Left ventricle myocardium inferior (tissue), 1 donor: ENCODE measurements at places on chromosomes 11 and 22.

- DNase-seq: no peak
These were observed 44.7 kb upstream of the TMEM45B start for GRCh38 chr11:129770993-129771392.

- DNase-seq: no peak
These were observed 84.0 kb upstream of the SHANK2 start for GRCh38 chr11:71336176-71336995.

DNA sequence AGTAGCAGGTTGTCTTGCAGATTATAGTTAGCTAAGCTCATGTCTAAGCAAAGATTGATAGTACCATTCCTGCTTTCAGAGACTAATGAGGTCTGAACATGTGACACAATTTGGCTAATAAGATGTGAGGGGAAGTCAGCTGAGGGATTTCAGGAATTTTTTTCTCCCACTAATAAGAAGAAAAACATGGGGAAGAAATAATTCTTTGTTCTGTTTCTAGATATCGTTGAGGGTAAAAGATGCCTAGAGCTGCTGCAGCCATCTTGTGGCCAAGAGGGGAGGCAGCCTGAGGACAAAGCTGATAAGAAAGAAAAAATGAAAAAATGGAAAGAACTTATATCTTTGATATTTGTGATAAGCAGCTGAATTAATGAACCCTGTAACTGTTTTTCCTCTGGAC, 1334.4 kb downstream of the LRRC4C start:
- DNase-seq: no peak

GRCh38 chr11:11157185-11157584, 195.9 kb downstream of the CSNK2A3 start:
- no peak for DNase-seq

- DNase-seq: no peak
These were observed 38.7 kb downstream of the IGSF9B start for GRCh38 chr11:133917921-133918607.

- DNase-seq: no peak
These were observed 28.2 kb downstream of the LRRC32 start for GRCh38 chr11:76642341-76642740.

DNA sequence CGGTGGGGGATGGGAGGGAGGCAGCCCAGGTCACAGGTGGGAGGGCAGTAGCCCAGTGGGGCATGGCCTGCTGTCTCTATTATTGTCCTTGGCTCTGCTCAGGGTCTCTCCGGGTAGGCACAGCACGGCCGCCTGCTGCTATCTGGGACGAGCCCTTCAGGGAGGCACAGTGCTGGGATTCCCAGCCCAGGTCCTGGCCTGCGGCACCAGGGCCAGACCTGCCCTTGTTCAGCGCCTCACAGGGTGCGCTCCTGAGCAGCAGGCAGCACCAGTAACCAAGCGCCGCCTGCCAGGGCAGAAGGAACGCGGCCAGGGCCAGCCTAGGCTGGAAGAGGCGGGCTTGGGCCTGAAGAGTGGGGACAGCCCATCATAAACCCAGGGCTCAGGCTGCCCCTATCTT, 151.0 kb downstream of the MPPED1 start:
- no peak for DNase-seq

DNA sequence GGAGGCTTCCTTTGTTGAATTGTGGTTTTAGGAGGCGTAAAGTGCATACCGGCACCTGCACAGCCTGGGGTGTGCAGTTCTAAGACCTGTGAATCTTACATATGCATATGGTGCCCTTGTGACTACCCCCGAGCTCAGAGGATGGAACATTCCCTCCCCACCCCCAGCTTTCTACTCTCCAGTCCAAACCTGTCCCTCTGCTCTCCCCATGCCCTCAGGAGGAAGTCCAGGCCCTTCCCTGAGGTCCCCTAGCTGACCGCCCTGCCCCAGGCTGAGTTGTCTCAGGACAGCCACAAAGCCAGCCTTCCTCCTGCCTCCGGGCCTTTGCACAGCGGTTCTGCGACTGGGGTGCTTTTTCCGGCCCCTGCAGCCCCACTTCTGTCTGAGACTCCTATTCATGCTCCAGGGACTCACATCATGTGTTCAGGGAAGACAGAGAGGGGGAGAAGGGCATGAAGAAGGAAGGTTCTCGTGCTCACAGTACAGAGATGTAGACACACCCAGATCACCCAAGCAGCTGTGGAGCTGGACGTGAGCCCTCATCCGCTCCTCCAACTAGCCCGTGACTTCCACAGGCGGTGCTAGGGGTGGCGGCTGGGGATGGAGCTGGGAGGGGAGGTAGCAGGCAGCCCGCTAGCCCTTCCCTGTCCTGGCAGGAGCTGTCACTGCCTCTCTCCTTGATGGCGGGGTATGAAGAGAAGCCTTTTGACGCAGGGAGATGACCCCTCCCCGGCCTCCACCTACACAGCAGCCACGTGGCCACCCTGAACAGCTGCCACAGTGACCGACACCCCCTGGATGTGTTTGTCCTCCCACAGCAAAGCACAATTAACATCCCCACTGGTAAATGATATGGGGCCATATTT, 50.8 kb downstream of the FLRT1 start:
- peak; percentile 64 for DNase-seq

DNA sequence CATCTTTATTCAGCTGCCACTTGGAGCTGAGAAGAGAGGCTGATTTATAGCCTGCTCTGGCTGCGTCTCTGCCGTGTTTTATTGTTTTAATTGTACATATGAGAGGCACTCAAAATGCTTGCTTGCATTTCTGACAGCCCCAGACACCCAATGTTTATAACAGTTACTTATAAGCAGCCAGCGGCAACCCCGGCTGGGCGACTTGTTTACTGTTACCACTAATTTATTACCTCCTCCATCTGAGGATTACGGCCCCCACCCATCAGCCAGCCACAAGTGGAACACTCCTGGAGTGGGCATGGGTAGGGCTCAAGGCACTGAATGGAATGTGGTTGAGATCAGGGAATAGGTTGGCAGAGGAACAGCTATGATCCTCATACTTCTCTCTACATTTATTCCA, 61.2 kb downstream of the CLPB start:
- no peak for DNase-seq

DNA sequence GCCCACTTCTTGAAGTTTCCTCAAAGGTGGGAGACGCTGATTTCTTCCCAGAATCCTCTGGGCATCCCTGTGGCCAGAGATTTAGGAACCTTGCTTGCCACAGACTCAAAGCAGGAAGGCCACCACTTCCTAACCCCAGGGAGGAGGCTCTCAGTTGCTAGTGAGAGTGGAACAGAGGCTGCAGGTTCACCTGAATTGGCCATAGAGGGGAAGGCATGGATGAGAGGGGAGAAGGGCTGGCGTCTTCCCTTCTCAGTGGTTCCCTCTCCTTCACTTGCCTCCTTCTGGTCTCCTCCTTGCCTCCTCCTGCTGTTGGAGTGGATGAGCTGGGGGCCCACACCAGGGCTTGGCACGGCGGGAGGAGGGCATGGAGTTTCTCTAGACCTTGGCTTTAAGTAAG, 185.7 kb downstream of the ADAMTS15 start:
- DNase-seq: no peak

DNA sequence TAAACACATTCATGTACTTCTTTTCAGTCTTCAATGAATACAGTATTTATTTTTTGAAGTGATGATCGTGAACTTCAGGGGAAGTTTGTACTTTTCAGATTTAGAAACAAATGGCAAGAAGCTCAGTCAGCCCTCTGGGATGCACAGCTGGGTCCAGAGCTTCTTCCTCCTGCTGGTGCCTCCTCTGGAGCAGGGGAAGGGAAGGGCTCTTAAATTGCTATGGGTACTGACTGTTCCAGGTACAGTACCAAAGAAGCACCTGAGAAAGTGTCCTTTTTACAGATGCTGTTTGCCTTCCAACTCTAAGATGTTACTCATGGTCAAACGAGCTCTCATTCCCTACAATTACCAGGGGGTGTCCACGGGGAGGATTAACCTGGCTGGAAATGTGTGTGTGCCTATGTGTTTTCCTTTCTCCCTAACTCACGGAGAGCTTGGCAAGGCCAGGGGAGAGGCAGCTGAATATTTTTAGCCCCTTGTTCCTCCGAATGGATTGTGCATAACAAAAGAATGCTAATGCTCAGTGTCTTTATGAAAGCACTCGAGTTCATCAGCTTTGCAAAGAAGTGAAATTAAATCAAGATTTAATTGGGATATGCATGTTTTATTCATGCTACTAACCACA, 313.7 kb upstream of the CADM1 start:
- no peak for DNase-seq

- no peak for DNase-seq
These were observed 559.7 kb downstream of the JRKL start for GRCh38 chr11:96949464-96949863.

DNA sequence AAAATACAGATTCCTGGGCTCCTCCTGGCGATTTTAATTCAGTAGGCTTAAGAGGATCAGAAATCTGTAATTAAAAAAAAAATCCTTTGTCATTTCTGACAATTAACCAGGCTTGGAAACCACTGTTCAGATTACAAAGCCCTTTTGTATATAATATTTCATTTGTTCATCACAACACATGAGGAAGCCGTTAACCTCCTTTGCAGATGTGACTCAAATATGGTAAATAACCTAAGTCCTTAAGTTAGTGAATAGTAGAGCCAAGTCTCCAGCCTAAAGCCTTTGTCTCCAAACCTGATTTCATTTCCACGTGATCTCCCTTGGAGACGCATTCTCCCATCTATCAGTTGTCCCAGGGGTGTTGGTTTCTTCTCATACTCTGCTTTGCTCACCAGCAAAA, 67.6 kb downstream of the UBASH3B start:
- DNase-seq: no peak

GRCh38 chr22:34797826-34798225, 268.1 kb upstream of the ISX start:
- no peak for DNase-seq

DNA sequence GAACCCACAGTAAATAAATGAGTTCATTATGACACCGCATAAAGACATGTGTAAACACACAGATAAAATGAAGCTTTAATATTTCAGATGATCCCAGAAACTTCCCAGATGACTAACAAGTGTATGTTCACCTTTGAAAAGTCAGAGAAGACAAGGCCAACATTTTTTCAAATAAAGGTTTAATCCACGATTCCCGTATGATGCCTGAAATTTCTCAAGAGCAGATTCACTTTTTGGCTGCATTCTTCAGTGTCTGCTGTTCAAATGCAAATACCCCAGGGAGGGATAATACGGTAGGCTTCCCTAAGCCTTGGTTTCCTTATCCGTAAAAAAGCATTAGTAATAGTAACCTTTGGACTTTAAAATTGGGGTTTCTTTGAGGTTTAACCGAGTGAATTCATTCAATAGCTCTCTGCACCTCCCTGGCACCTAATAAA, 62.5 kb downstream of the SYTL2 start:
- no peak for DNase-seq

GRCh38 chr11:22331771-22332170, 6.4 kb upstream of the SLC17A6 start:
- DNase-seq: no peak

GRCh38 chr11:2771758-2772466, 72.1 kb upstream of the KCNQ1OT1 start:
- peak; percentile 12 for DNase-seq

DNA sequence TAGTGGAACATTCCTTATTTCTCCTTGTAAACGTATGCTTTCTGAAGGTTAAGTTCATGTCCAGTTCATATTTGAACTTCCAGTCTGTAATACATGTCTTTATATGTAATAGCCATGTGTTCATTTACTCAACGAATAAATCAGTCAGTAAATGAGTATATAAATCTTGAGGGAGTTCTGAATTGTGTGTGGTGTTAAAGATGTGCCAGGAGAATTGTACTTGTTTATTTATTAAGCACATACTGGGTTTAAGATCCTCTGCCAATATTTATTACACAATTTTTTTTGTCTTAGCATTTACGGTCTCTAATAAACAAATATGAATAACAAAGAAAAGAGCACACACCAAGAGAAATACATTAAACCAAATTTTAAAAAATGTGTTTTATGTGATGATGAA, 26.5 kb upstream of the CLMP start:
- DNase-seq: no peak

GRCh38 chr11:110376711-110377324, 52.9 kb upstream of the FDX1 start:
- peak; percentile 50 for DNase-seq

- no peak for DNase-seq
These were observed at the start of gene BEST1 for GRCh38 chr11:61950035-61950547. TSS of gene BEST1 (plus strand) at chr11:61950351. CDS start at chr11:61951807, 1,456 bp downstream.

- peak; percentile 10 for DNase-seq
These were observed 6.1 kb upstream of the TPP1 start for GRCh38 chr11:6625156-6625831.

GRCh38 chr11:16853859-16854258, 115.4 kb downstream of the C11orf58 start:
- no peak for DNase-seq

- DNase-seq: no peak
These were observed 11.5 kb upstream of the GRIA4 start for GRCh38 chr11:105598371-105598770.

- no peak for DNase-seq
These were observed 10.2 kb upstream of the SCN4B start for GRCh38 chr11:118162846-118163245.

DNA sequence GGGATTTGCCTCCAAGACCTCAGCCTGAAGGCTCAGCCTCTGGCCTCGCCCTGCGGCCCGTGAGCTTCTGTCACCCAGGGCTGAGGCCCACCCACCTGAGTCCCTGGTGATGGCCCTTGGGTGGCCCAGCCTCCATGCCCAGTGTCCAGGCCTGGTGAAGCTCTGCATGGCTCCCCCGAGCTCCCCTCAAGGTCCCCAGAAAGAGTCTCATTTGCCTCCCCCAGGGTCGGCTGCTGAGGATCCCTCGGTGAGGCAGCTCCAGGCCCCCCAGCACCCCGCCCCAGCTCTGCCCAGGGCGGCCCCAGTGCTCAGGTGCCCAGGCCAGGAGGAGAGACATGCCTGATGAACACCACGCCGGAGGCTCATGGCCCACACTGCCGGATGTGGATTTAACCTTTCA, 2.1 kb upstream of the TH start:
- DNase-seq: no peak

DNA sequence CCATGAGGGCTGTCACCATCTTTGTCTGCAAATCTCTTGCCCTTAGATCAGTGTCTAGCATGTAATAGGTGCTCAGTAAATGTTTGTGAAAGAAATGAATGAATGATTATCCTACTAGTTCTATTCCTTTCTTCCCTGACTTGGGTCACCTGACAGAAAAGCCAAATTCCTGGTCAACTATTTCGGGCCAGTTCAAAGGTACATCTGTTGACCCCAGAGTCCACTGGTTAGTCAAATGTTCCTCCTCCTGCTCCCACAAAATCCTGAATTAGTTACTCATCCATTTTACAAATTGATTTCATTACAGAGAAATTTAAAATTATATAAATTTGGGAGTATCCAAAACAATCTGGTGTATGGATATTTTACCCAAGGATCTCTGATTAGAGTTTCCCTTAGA, 124.7 kb upstream of the NAV2 start:
- DNase-seq: no peak
